ENCODE measurements at places on chromosomes 4 and X.

DNA sequence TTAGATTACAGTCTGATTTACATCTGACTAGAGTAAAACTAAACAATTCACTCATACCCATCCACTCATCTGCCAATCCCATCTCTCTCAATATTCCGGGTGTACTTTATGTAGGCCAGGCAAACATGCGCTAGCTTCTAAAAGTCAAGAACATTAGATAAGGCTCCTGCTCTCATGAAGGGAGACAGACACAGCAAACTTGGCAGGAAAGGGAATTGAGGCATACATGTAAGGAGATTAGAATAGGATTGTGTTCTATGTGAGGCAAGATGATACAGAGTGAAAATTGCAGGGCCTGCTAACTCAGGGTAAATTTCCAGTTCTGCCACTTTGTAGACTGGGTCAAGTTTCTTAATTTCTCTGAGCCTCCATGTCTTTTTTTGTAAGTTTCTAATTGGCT, 135.8 kb downstream of the CDS1 start:
- DNase-seq = no peak

- no peak for DNase-seq
Observed at GRCh38 chr4:186058253-186058979, 10.5 kb upstream of the TLR3 start.

GRCh38 chr4:73683033-73683432, 57.3 kb upstream of the CXCL8 start:
- DNase-seq = no peak

GRCh38 chr4:41802590-41802989, 54.1 kb upstream of the PHOX2B start:
- no peak for DNase-seq

- DNase-seq = no peak
Observed at GRCh38 chrX:16096141-16096540, 27.2 kb upstream of the GRPR start.

DNA sequence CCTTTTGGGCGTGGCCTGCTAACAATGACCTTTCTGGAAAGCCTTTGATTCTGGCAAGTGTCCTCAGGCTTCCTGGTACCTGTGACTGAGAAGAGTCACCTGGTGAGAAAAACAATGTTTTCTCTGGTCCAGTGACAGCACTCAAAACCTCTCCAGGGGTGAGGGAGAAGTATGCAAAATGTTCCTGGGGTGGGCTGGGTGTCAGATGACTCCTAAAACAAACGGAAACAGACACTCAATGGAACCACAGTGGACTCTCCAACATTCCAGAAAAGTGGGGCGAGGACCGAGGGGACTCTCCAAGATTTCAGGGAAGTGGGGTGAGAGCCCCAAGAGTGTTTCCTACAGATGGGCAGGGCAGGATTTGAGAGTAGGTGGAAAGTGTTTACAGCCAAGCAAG, 69.5 kb downstream of the ANAPC4 start:
- no peak for DNase-seq

DNA sequence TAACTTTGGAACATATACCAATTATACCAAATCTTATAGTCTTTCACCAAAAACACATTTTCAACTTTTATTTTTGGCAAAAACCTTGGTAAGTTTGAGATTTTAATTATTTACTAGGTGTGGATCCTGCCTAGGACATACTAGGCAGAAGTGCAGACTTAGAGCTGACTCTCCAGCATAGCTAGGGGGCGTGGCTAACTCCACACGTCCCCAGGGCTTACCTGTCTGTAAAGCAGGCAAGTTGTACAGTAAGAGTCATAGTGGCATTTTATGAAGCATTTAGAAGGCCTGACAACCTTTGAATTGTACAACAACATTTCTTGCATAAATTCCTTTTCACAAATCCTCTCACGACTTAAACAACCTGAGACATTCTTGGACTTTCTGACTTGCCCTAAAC, 19.2 kb upstream of the GRPEL1 start:
- no peak for DNase-seq

- no peak for DNase-seq
Observed at GRCh38 chrX:57156397-57157049, 19.3 kb upstream of the SPIN2A start.

- DNase-seq = no peak
Observed at GRCh38 chr4:167274351-167274750, 40.1 kb upstream of the SPOCK3 start.

DNA sequence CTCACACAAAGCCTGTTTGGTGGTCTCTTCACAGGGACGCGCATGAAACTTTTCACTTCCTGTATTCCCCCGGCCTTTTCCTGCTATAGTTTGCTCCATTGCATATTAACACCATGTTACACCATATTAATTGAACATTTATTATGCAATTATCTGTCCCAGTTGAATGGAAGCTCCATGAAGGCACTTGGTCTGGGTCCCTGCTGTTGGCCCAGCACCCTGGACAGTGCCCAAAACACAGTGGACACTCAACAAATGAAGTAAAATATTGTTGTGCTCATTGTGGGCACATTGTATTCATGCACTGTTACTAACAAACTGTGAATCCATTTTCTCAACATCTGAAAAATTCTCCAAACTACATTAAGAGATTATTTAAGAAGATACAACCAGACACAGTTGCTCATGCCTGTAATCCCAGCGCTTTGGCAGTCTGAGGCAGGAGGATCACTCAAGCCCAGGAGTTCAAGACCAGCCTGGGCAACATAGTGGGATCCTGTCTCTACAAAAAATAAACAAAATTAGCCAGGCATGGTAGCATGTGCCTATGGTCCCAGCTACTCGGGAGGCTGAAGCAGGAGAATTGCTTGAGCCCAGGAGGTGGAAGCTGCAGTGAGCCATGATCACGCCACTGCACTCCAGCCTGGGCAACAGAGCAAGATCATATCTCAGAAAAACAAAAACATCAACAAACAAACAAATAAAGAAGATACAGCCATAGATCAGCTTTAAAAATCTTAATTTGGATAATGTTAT, 292.7 kb upstream of the TENM3 start:
- no peak for DNase-seq

- no peak for DNase-seq
Observed at GRCh38 chrX:21905953-21906352, 34.6 kb upstream of the SMS start.

- no peak for DNase-seq
Observed at GRCh38 chrX:24146283-24146949, 3.1 kb upstream of the ZFX start.

DNA sequence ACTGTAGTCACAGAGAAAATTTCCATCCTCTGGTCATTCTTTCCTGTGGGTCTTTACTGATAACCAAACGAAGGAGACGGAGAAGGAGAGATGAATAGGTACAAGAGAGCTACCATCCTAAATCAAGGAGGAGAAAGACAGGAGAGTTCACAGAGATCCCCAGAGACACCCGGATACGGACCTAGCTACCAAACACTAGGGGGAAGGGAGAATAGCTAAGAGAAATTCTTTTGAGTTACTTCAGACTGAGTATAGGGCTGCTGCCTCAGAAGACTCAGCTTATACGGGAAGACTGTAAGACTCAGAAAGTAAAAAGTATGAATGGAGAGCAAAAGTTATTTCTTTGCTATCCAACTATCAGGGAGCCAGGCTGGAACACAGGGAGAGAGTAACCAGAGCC, 572.1 kb downstream of the C4orf33 start:
- no peak for DNase-seq

GRCh38 chrX:70049925-70050324, at the start of gene AWAT2:
Gene AWAT2, minus strand, starts transcription at chrX:70049938. Its CDS starts 6 bp downstream, at chrX:70049932.
- no peak for DNase-seq

DNA sequence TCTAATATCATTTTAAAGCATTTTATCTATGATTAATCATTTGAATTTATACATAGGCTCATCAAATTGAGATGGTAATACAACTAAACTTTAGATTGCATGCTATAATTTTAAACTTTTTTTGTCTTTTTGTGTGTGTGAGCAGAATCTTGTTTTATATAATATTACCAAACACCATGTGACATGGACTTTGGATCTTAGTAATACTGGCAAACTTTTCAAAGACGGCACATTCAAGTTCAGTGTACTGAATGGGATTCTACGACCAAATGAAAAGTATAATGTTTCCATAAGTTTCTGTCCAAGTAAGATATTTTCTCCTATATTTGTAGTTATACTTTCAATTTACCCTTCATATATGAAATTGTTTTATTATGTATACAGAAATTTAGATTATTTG, 116.0 kb downstream of the CFAP47 start:
- DNase-seq = no peak

GRCh38 chr4:93002240-93002639, 698.5 kb downstream of the GRID2 start:
- DNase-seq = no peak

DNA sequence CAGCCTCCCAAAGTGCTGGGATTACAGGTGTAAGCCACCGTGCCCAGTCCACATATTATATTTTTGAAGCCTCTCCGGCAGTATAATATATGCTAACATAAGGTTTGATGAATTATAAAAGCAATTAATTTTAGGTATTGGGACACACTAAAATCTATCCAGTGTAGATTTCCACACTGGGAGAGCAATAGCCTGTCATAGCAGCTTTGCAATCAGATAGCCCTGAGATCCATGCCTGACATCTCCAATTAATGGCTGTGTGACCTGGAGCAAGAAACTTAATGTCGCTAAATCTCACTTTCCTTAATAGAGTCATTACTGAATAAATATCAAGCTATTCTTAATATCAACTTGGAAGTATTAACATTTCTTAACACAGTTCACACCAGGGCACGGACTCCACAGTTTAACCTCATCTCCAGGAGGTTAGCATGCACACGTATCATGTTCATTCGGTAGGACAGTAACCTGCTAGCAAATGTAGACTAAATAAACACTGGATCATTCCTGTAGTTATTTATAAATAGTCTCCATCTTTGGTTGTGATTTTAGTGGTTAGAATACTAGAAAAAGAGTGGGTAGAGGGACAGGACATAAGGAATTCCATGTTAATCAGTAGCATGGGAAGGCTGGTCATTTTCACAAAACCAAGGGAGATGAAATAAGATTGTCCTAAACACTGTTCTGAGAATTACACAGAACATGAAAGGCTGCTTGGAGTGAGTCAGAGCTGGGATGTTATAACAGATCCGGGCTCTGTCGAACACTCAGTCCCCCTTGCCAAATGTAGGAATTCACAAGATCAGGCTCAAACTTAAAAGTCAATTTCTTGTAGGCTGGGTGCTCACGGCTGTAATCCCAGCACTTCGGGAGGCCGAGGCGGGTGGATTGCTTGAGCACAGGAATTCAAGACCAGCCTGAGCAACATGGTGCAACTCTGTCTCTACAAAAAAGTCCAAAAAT, 254.7 kb downstream of the PALLD start:
- no peak for DNase-seq

DNA sequence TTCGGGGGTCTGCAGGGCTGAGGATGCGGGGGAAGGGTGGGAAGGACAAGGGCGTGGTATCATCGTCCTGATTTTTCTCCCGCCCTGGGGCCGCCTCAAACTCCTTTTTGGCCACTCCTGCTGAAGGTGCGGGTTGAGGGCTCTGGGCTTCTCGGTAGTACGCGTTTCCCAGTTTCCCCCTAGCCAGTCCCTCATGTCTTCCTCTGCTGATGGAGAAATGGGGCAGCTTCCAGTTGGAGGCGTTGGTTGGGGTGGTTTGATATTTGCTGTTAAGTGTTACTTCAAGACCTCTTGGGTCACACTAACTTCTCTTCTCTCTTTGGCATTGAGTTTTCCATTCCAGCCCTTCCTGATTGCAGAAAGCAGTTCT, 482 bp downstream of the GSTCD start:
- DNase-seq = peak; percentile 19

- DNase-seq = no peak
Observed at GRCh38 chrX:70806081-70806480, 102.4 kb downstream of the TEX11 start.

DNA sequence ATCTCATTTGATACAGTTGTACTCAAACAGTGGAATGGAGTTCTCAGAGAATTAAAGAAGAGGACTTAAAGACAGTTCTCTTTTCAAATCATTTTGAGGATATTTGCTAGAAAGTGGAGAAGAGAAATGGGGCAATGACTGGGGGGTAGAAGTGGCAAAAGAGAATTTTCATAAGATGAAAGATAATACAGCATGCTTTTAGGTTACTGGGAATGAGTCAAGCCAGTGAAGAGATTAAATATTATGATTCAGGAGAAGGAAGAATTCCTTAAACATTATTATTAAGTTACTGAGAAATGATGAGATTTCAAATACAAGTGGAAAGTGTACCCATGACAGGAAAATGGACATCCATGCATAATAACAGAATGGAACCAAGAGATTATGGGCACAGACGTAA, 219.0 kb upstream of the DKK2 start:
- DNase-seq = no peak

GRCh38 chr4:184568770-184569169, 80.5 kb downstream of the CASP3 start:
- no peak for DNase-seq

DNA sequence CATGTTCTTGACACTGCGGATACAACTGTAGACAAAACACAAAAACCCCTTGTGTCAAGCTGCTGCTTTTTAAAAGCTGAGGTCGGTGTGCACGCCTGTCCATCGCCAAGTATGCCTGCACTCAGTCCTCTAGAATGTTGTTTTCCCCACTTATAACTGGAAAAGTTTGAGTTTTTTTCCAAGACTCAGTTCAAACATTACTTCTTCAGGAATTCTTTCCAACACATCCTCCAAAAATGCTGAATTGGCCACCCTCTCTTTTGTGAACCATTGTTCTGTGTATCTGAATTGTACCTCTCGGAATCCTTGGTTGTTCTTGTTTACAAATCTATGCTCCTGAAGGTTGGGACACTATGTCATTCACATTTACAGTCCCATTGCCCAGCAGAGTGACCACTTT, 94.6 kb downstream of the REELD1 start:
- DNase-seq = no peak

DNA sequence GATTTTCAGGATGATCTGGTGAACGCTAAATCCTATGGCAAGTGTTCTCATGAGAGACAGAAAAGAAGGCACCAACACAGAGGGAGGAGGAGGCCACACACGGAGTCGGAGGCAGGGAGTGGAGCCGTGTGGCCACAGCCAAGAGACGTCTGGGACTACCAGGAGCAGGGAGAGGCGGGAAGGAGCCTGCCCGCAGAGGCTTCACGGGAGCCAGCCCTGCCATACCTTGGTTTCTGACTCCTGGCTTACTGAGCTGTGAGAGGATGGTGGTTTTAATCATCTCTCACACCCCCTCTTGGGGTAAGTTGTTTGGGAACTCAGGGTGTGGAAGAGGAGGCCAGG, 33.5 kb upstream of the GPR78 start:
- no peak for DNase-seq

GRCh38 chr4:38876636-38877035, 9.0 kb downstream of the FAM114A1 start:
- DNase-seq = no peak

DNA sequence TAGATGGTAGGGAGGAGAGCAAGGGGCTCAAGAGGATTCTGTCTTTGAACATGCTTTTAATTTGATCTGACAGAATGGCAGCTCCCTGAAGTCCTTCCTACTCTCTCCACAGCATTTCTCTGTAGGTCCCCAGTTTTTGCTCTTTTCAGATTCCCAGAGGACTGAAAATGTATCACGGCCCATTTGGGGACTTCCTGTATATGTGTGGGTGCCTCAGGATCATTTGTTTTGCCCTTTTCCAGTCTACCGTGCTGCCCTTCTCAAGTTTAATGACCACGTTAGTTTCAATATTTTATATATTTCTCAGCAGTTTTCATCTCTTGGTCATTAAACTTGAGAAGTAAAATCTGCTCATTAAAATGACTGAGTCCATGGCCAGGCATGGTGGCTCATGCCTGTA, 2.3 kb downstream of the TBC1D1 start:
- DNase-seq = no peak

GRCh38 chr4:108382751-108383150, 214.0 kb upstream of the LEF1 start:
- no peak for DNase-seq

- DNase-seq = no peak
Observed at GRCh38 chr4:106854569-106855351, 181.4 kb downstream of the DKK2 start.

All from effector memory CD8-positive, alpha-beta T cell (primary cell).